ENCODE measurements at places on chromosomes 5 and 9.

GRCh38 chr9:95778957-95779356, 96.5 kb upstream of the ERCC6L2 start:
- no peak for DNase-seq

DNA sequence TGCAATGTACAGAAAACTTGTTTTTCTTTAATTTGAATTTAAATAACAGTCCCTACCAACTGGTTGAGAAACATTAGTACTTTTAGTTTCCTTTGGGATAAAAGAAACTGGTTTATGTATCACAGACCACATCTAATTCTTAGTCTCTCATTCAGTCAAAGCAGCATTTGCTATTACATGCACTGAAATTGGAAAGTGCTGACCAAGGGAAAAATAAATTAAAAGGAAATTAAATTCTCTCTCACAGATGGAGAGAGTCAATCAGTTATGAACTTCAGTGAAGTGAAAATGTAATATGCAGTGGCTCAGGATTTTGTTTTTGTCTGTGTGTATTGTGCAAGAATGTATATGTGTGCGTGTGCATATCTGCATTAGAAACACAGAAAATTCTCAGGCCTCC, 121.7 kb downstream of the TUSC1 start:
- no peak for DNase-seq

DNA sequence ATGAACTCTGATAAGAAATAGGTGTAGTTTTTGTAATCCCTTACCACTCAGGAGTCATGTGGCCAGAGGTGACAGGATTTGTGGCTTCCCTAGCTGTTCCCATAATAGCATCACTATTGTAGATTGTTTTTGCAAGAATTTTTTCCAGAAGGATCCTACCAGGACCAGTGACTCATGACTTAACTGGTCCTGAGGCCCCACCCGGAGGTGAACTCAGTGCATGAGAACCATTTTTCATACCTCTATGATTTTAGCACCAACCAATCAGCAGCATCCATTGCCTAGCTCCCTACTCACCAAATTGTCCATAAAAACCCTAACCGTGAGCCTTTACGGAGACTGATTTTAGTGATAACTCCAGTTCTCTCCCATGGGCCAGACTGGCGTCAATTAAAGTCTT, 484.8 kb downstream of the PSAT1 start:
- no peak for DNase-seq

DNA sequence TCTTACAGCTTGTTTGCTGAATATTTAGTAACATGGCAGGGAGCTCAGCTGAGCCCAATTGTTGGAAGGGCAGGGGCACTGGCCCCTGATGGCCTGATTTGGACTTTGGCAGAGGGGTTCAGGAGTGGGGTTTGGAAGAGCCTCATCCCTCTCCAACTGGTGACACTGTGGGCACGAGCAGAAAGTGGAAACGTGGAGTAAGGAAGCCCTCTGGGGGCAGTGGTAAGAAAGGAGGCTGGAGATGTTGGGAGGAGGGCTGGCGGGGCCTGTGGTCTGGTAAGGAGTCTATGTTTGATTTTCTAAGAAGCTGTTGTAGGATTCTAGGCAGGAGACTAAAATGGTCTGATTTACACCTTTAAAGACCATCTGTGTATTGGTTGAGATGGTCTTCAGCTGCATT, 208.9 kb downstream of the HSPA4 start:
- no peak for DNase-seq

- no peak for DNase-seq
Observed at GRCh38 chr9:107938801-107939386, 449.3 kb upstream of the KLF4 start.

DNA sequence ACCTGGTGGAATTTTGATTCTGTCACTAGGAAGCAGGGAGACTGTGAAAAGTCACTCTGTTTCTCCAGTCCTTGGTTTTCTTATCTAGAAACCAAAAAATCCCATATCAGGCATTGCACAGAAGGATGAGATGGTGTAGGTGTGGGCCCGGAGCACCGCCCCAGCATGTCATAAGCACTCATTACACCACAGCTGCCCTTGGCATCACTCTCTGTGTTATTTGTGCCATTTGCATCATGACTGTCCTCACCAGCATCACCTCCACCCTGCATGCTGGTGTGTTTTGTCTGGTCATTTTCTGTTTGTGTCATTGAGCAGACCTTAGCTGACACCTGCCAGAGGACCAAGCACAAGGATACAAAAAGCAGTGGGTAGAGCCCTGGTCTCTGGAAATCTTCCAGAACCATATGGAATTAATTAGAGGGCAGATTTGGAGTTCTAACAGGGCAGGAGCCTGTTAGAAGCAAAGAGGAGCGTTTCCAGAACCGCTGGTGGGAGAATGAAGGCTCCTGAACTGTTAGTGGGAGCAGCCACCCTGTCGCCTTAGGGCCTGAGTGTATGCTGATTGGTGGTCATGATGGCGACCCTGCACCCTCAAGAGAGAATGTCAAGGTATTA, 99.3 kb downstream of the AMBP start:
- DNase-seq, result no peak

- DNase-seq, result no peak
Observed at GRCh38 chr5:54774281-54775170, 210.9 kb downstream of the ESM1 start.

DNA sequence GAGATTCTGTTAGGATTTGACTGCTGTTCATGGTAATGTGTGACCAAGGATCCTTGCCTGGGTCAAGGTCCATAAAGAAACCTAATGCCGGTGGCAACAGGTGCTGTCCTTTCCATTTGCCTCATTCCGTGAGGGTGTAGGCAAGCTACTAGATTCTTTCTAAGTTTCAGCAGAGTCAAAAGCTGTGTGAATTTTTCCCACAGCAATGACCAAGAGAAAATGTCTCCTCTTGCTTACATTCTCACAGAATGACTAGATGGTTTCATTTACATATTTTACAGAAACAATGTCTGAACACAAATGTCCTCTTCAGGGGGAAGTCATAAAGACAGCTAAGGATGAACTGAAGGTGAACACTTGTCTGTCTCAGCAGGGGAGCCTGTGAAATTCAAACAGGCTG, 75.3 kb upstream of the SV2C start:
- DNase-seq, result no peak

GRCh38 chr5:69512740-69513260, 20.2 kb downstream of the OCLN start:
- no peak for DNase-seq

DNA sequence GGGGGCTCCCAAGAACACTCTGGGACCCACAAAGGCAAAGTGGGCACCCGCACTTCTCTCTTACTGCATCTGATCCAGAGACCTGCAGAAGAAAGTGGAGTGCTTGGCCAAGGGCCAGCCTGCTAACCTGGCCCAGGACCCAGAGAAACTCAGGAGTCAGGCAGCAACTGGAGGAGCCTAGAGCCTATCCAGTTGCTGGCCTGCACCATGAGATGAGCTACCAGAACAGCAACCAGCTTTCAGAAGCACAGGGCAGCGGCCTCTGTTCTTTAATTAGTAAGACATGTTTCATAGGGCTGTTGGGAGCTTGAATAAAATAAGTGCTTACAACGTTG, 298.3 kb downstream of the GADD45G start:
- DNase-seq, result no peak

DNA sequence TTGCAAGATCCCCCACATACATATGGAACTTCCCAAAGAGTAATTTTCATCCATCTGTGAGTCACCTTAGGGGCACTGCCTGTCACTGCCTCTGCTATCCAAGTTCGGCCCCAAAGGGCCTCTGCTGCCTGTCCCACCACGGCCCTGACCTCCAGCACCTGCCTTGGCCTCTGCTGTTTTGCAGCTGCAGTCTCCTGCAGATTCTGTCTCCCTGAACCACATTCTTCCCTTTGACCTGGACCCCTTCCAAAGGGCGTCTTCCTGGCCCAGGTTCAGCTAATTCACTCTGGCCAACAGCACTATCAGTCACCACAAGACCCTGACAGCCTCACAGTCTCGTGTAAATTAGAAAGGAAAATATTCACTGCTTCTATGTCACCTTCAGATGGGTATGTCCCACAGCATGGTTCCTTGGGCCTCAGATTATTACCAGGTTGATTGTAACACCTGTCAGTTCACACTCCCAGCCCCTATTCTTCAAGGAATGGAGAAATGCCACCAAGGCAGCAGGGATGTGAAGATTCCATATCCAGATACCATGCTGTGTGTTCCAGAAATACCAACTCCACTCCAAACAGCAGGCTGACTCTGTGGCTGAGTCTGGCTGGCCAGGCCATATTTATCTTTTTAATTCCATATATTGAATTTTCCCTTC, 479.3 kb downstream of the ARHGEF28 start:
- DNase-seq, result no peak

DNA sequence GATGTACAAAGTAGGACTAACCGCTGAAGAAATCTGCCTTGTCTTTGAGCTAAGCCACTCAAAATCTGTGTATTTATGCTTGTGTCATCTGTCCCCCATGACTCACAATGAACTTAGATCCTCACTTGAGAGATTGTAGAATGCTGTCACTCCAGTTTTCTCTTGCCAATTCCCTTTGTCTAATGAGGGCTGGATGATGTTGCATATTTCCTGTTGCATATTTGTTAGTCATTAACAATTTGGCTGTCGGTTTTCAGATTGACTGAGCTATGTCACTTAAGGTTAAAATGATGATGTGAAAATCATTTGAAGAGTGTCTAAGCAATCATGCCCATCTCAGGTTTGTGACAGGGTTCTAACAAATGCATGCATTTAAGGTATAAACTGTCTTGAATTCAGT, 481.7 kb downstream of the CDH10 start:
- DNase-seq, result no peak

- DNase-seq, result no peak
Observed at GRCh38 chr9:133162861-133163503, 732 bp downstream of the GBGT1 start.

DNA sequence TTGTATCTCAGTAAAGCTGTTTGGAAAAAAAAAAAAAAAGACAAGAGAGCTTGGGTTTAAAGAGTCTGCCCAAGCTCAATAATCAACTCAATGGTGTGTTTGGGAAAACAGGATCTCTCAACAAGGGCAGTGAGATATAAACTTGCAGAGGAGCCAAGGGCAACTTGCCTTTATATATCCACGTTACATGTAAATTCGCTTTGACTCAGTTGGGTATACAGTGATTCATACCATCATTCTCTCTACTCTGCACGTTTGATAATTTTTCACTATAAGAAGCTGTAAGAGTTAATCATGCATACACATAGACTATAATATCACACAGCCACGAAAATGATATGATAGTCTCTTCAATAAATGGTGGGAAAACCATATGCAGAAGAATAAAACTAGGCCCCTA, 24.9 kb downstream of the ADAM19 start:
- no peak for DNase-seq

DNA sequence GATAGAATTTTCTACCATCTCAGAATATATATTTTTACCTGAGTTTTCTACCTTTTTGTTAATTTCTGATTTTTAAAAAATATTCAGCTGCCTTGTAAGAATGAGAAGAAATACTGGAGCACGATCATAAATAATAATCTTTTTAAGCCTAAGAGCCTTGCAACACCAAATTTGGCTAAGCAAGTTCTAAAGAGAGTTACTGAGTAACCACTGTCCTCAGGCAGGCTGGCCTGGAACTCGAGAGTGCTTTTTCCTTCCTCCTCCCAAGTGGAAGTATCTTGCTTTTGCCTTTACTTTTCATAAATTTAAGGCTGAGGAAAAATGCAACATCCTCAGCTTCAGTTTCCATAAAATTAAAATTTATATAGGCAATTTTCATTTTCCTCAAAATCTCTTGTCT, 21.0 kb downstream of the GLRX start:
- DNase-seq, result no peak
